ENCODE measurements at places on chromosomes 1 and 21.

GRCh38 chr1:17028662-17029188 is 17.0 kb upstream of the ATP13A2 start:
- no peak for DNase-seq

DNA sequence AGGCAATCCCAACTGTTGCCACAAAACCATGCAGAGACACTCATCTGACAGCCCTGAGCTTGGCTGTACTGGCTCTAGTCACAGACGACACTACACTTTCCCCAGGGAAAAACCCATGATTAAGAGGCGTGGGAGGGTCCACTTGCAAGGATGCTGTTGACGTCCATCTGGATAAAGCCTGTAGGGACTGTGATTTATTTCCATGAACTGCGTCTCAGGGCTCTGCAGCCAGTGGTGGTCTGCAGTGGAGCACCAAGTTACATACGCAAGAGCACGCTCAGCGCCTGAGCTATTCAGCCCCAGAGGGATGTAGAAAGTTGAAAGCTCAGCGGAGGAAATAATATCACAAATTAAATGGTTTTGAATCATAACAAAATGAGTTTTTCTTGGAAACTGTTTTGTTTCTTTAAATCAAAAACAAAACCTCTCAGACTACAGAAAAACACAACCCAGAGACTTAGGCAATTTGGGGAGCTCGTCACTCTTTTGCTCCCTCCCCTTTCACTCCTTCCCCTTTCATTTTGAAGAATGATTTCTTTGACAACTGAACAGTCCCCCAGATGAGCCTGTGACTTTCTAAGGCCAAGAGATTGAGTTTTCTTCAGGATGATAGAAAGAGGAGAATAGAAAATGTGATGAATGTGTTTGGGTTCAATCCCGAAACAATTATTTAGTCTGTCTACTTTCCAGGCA is 71.2 kb downstream of the NGF start:
- peak; percentile 23 for DNase-seq

- DNase-seq: no peak
Observed at GRCh38 chr1:151858030-151858746, 4.7 kb upstream of the THEM5 start.

GRCh38 chr1:155970531-155971167 is 7.7 kb downstream of the ARHGEF2 start:
- DNase-seq: peak; percentile 75

DNA sequence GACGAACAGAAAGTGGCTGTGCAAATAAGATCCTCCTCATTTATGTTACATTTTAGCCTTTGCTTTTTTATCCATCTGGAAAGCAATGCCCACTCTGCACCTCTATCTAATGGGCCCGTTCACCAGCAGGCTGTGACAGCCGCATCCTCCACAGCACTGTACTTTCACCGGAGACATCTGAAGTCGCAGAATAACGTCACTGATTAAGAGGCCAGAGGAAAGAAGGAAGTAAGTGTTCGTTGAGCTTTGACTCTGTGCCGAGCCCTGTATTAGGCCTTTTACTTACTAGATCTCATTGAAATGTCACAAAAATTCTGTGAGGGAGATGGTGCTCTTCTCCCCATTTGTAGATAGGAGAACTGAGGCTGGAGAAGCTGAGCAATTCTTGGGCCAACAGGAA is 62.3 kb downstream of the KAZN start:
- DNase-seq: no peak

DNA sequence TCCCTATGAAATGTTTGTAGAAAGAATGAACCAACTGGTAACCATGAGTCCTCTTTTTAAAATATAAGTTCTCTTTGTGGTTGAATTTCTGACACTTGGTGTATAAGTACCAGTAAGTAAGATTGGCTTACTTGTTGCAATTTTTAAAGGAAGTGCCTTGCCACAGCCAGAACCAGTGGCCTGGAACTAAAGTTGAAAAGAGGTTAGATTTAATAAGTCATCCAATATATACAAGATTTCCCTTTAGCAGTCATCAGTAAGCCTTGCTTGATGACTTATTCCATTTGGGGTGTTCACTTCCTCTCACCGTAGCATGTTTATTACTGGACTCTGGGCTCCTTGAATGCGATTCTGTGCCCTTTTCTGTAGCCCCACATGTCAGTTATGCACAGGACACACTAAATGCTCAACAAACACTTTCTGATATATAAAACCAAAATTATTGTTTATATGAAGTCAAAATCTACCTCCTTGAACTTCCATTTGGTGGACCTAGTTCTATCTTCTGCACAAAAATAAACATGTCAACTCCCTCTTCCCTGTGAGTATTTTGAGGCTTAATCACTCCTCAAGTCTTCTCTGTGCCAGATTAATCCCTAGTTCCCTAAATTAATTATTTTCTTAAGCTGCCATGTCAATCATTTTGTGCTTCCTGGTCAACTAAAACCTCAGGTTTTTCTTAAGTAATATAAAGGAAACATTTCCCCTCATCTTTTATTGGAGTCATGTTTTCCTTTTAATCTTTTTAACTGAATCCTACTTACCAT is 218.1 kb downstream of the ST6GALNAC3 start:
- no peak for DNase-seq
